ENCODE measurements at places on chromosomes 12 and 14.

GRCh38 chr14:96727980-96728717 lies 69.0 kb upstream of the VRK1 start:
- no peak for DNase-seq

DNA sequence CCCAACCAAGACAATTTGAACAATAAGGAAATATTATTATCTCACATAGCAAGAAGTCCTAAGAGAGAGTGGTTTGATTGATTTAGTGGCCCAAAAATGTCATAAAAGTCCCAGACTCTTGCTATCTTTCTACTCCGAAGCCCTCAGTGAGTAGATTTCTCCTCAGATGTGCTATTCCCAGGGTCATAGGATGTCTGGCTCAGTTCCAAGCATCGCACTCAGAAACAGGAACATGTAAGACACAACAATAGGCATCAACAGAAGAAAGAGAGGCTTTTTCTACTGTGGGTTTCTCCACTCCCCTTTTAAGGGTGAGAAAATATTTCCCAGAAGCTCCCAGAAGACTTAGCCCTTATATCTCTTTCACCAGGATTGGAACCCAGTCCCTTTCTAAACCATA lies 188.1 kb upstream of the CDKN3 start:
- DNase-seq: no peak

DNA sequence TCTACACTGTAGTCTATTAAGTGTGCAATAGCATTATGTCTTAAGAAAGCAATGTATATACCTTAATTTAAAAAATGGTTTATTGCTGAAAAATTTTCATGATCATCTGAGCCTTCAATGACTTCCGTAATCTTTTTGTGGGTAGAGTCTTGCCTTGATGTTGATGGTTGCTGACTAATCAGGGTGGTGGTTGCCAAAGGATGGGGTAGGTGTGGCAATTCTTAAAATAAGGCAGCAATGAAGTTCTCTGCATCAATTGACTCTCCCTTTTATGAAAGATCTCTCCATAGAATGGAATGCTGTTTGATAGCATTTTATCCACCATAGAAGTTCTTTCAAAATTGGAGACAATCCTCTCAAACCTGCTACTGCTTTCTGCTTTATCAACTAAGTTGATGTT lies 41.1 kb downstream of the BBS10 start:
- DNase-seq: no peak

- no peak for DNase-seq
These were observed 32.7 kb upstream of the GLIPR1 start for GRCh38 chr12:75447691-75448393.

DNA sequence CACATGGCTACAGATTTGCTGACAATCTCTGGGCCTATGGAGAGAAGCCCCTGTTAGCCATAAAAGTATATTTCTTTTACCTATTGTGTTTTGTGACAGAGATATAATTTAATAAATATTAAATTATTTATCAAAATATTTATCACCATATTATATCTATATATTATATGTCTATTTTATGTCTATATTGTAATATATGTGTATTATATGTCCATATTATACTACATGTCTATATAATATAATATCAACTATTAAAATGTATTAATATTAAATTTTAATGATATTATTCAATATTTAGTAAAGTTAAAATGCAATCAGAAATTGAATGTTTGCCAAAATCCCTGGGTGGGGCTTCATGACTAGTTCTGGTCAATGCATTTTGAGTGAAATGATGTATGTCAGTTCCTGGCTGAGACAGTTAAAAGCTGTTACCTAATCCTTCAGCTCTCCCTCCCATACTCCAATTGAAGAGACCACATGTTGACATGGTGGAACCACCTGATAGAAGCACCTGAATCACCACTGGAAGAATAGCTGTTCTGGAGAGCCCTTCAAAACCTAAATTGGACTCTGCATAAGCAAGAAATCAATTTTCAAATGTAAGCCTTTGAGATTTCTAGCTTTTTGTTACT lies 357.3 kb upstream of the DDHD1 start:
- DNase-seq: no peak

- no peak for DNase-seq
These were observed 27.2 kb upstream of the PNMA1 start for GRCh38 chr14:73741386-73741875.

DNA sequence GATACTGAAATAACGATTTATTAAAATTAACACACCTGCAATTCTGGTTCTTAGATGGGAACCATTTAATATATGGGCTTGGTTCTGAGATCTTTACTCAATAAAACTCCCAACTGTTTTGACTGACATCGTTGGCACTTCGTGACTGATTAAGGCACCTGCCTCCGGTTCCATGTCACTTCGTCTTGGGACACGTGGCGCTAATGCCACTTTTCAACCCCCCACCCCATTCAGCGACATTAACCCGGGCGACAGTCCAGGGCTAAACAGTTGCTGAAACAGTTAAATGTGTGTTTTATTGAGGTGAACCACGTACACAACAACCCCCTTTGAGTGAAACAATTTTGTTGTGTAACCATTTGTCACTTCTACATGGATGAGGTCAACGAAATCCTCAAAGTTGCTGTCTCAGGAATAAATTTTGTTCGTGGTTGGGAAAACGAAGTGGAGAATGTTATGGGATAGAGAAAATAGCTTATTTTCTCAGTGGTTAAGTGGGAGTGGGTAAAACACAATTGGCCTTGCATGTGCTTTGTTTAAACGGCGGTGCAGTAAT lies 9.9 kb upstream of the SLC38A2 start:
- no peak for DNase-seq

DNA sequence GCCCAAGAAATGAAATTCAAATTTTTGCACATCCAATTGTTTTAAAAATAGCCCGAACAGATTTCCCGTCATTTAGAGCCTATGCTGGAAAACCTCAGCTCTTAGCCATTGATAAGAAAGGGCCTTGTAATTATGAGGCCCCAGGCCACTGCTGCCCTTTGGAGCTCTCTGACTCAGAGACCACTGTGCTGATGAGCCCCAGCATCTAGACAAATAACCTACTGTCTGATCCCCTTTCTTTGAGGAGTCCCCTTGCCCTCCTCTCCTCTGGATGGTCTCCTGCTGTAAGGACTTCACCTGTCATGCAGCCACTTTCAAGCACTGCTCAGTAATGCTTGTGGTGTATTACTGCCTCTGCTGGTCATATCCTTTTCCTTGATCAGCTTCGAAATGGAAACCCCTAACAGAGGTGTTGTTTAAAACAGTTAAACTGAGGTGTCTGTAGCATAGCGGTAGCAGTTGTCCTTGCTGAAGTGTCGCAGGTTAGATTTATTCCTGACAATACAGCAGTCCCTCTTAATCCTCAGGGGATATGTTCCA lies 159.9 kb upstream of the SRRM4 start:
- no peak for DNase-seq

GRCh38 chr14:51547260-51547659 lies 104.5 kb upstream of the FRMD6 start:
- DNase-seq: no peak

- DNase-seq: peak; percentile 5
These were observed 44.0 kb downstream of the ARMH4 start for GRCh38 chr14:58107947-58108552.

- DNase-seq: no peak
These were observed 9.7 kb downstream of the CEP170B start for GRCh38 chr14:104874571-104875411.

- no peak for DNase-seq
These were observed 7.3 kb downstream of the KRT83 start for GRCh38 chr12:52313926-52314325.

DNA sequence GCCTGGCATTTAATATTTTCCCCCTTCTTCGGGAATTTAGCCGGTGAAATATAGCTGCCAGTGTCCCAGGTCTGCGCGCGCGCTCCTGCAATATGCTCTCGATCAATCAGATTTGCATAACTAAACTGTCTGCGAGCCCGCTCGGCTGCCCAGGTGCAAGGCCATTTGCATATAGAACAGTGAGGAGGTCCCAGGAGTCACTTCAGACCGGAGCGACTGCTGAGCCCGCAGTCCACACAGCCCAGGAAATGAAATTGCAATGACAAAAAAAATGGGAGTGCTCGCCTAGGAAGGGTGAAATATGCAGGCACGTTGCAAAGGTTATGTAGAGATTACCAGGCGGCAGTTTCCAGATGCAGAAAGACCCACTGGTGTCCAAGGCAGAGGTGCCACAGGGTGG lies 228.5 kb downstream of the VRK1 start:
- no peak for DNase-seq

DNA sequence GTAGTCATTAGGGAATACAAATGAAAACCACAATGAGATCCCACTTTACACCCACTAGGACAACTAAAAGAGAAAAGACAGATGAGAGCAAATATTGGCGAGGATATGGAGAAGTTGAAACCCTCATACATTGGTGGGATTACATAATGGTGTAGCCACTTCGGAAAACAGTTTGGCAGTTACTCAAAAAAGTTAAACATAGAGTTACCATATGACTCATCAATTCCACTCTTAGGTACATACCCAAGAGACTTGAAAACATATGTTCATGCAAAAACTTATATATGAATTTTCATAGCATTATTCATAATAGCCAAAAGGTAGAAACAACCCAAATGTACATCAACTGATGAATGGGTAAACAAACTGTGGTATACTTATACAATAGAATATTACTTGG lies 27.1 kb downstream of the ALDH1L2 start:
- no peak for DNase-seq

DNA sequence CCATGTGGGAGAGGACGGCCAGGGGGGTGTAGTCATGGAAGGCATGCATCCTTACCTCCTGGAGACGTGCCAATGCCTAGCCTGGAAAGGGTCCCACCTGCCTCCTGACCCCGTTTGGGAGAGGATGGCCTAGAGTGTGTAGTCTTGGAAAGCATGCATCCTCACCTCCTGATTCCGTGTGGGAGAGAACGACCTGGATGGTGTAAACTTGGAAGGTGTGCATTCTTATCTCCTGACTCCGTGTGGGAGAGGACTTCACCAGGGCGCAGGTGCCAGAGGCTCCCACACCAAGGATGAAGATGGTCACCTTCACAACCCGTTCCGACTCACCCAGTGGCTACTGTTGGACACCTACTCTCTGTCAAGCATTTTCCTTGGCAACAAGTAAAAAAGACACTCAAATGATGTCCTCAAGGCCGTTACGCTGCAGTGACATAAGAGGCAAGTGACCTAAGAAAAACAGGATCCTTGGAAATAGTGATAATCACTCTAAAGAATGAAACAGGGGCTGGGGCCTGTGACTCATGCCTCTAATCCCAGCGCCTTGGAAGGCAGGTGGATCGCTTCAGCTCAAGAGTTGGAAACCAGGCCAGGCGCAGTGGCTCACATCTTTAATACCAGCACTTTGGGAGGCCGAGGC lies 37.5 kb upstream of the FZD10 start:
- no peak for DNase-seq

GRCh38 chr14:49508124-49508523 lies 78.1 kb downstream of the RPS29 start:
- no peak for DNase-seq

- DNase-seq: no peak
These were observed 105.1 kb upstream of the TMEM260 start for GRCh38 chr14:56474419-56475022.

DNA sequence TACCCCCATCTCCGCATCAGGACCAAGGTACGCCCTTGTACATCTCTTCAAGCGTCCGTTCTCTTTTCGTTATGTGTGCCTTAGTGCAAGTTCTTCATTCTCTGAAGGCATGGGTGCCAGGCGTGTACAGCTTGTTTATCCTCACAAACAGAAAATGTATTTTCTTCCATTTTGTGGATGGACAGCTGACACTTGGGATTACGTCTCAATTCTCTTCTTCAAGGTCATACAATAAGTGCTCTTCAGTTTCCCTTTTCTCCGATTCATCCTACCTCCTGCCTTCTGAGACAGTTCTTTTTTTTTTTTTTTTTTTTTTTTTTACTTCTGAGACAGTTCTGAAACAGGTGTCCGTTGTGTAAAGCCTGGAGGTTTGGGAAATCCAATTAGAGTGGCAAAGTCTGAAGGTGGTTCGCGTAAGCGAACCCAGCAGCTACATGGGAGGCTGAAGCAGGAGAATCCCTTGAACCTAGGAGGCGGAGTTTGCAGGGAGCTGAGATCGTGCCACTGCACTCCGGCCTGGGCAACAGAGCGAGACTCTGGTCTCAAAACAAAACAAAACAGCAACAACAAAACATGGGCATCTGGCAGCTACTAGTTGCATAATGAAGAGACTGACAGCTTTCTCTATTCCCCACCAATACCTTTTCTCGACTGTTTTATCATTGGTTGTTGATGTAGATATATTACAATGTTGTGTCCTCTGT lies 734 bp downstream of the COX6A1 start:
- no peak for DNase-seq

DNA sequence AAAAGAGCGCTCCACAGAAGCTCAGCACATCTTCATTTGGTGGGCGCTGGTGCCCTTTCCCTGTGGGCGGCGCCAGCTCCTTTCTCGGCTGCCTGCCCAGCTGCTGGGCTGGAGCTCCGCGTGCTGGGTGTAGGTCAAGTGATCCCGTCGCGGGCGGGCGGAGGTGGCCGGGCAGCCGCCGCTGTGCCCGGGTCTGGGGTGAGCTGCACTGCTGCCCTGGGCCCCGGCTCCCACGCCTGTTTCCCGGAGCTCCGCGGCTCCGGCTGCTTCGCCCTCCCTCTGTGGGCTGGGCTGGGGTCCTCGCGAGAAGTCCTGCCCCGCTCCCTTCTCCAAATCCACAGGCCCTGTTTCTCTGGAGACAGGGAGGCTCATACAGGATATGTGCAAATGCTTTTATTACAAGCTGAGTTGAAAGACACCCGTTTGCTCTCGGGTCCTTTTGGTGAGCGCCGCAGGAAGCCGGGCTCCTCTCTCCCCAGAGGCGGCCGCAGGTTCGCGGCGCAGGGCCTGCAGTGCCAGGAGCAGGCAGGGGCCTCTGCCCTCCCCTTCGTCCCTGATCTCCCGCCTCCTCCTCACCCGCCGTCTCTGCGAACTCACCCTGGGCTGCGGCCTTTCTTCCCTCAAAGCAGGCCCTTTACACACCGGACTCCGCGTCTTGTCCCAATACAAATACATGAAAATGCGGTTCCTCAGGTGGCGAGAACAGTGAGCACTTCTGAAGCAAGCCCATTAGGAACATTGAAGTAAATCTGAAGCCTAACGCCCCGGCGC lies 67.8 kb upstream of the CAPRIN2 start:
- DNase-seq: no peak

GRCh38 chr12:125888921-125889320 lies 823.7 kb downstream of the AACS start:
- DNase-seq: no peak

DNA sequence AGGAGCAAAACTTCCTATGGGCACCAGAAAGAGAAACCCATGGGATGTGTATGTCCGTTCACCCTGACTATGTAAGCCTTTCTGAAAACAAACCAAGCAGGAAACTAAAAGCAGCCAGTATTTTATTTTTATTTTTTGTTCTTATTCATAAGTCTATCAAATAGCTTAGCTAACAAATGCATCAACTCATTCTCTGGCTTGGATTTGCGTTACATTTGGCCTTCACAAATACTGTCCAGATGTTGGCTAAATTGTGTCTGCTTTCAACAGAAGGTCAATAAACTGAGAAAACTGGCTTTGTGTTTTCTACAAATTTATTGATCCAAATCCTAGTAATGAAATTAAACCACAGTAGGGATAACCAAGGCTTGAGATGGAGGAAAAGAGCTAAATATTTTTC lies 379.0 kb downstream of the NOVA1 start:
- no peak for DNase-seq
